Activated T-helper 17 cell treated with anti-CD3 and anti-CD28 coated beads, Interleukin-2, amount 50 U/mL, for 72 hours (primary cell): ENCODE measurements at places on chromosomes 16 and 17.

- ATAC-seq: no peak
These were observed 76.0 kb downstream of the CMIP start for GRCh38 chr16:81520560-81521135.

GRCh38 chr16:3671424-3671823 lies 16.9 kb downstream of the DNASE1 start:
- ATAC-seq: no peak

DNA sequence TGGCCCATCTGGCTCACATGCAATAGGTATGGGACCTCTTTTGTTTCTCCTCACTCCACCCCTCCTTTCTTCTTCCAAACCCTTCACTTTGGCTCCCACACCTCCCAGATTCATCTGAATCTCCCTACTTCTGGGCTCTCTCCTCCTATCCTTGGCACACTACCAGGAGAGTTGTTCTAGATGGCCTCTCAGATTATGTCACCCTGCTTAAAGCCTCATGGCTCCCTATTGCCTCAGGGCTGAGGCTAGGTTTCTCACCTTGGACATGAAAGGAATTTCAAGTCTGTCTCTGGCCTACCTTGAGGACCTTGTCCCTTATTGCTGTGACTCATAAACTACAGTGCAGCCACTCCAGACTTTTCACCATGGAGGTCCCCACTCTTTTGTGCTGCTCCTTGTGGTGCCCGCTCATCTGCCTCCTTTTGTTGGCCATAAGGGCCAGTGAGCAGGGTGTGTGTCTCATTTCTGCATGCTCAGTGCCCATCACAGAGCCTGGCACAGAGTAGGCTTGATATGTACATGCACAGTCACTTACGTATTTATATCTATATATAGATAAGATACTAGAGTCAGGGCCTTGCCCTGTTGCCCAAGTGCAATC lies 1.0 kb upstream of the MFAP4 start:
- ATAC-seq: no peak

DNA sequence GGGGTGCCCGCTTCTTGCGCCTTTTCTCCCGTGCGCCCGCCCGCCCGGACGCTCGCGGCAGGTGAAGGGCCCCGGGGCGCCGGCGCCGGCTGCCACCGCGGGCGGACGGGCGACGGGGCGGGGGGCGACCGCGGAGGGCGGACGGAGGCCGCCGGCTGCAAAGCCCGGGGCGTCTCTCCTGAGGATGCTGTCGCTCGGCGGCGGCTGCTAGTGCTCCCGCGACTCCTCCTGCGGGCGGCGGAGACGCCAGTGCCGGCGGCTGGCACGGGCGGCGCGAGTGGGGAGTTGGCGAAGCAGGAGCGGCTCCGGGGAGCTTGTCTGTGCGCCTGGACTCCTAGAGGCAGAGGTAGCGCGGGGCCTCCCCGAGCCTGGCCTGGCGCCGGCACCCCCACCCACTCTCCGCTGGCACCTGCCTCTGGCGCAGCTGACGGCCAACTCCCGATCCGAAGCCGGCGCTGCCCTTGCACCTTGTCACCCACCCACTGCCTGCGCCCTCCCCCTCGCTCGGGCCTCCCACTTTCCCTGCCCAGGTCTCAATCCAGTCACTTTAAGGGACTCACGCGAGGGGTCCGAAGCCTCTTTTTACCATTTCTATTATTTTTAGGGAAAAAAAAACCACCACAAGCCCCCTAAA lies at the start of gene FAM20A:
FAM20A (minus strand) TSS at position 437 of the 634 bp plus-strand sequence. CDS start 701 bp downstream, outside the sequence.
- no peak for ATAC-seq

GRCh38 chr16:87881324-87882200 lies 12.3 kb upstream of the SLC7A5 start:
- ATAC-seq: no peak

GRCh38 chr16:70663524-70664324 lies 17.4 kb downstream of the IL34 start:
- no peak for ATAC-seq

GRCh38 chr16:88339930-88340754 lies 42.6 kb upstream of the ZNF469 start:
- no peak for ATAC-seq

- ATAC-seq: no peak
These were observed 4.9 kb downstream of the TNRC6C start for GRCh38 chr17:77963441-77963840.

DNA sequence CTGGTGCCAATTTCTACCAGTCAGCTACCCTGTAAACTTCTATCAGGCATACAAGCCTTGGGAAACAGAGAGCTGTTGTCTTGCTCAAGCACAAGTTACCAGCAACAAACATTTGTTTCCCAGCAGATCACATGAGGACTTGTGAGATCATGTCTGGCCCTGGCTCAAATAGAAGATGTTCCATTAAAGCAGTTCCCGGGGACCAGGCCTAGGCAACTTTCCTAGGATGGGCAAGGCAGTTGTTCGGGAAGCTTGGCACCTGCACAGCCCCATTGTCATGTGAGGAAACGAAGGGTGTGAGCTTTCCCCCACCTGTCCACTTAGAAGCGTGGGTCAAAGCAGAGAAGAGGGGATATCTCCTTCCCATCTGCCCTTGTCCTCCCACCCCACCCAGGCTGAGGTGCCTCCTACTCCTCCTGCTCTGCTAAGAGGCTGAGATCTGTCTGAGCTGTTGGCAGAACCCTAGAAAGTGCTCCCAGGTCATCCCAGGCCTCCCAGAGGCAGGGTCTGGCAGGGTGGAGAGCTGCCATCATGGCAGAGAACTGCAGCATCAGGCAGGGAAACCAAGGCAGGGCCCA lies 11.2 kb upstream of the SLC47A2 start:
- no peak for ATAC-seq

DNA sequence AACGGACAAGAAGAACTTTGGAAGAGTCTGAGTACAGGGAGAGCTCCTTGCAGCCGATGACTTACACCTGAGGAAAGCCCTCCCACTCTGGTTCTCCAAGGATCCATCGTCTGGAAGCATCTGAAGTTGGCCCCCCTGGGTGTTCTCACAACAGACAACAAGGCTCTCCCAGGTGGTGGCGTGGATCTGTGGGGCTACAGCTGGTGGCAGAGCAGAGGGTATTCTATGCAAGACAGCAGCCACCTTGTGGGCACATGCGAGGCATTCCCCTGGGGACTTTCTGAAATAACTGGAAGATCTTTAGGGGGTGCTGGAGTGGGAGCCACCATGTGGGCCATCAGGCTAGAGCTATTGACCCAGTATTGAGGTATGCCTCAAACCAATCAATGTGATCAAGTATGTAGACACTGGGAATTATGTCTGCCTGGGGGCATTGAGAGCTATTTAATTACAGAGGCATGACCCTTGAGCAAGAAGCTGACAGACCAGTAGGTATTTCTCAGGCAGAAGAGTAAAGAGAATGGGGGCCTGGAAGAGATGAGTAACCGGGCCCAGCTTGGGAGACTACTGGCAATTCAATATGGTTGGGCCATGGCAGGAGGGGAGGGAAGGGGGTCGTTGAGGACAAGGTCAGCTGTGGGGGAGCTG lies 6.9 kb upstream of the KRT19 start:
- no peak for ATAC-seq

GRCh38 chr17:38603786-38604478 lies 1.8 kb downstream of the SRCIN1 start:
- no peak for ATAC-seq

DNA sequence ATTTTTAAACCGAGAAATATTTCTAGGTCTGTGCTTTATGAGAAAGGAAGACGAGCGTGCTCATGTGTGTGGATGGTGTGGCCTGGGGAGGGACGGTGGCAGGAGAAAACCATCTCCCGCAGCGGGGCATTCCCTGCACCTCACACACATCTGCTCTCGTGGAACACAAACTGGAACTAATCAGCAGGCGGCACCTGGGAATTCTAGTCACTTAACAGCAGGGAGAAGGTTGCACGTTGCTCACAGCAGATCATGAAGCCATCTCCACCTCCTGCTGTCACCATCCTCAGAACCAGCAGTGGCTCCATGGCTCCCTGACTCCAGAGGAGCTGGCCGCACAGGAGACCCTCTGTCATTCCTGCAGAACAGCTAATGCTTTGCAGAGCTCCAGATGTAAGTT lies 35.2 kb downstream of the ADCY9 start:
- no peak for ATAC-seq

GRCh38 chr17:45794840-45795239 lies 10.7 kb downstream of the CRHR1 start:
- ATAC-seq: no peak

- ATAC-seq: no peak
These were observed 83.3 kb downstream of the NOG start for GRCh38 chr17:56676810-56677209.

- ATAC-seq: no peak
These were observed 320.2 kb downstream of the MAP2K6 start for GRCh38 chr17:69734656-69735055.

DNA sequence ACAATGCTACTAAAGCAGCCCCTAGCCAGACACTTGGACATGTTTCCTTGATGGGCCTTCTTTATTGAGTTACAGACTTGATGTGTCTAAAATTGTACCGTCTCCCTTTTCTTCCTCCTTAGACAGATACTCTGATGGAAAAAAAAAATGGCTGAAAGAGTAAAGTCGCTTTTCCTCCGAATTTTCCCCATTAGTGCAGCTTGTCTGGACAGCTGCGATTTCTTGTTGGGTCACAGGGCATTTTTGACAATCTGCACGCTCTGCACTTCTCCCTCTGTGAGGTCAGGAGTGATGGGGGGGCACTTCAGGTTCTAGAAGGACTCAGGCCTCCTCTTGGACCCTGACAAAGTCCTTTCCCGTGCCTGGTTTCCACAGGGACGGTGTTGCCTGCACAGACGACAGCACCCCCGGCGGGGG lies 968 bp upstream of the PRKAR1A start:
- no peak for ATAC-seq

- no peak for ATAC-seq
These were observed 10.9 kb downstream of the ABCC1 start for GRCh38 chr16:15960124-15960971.

DNA sequence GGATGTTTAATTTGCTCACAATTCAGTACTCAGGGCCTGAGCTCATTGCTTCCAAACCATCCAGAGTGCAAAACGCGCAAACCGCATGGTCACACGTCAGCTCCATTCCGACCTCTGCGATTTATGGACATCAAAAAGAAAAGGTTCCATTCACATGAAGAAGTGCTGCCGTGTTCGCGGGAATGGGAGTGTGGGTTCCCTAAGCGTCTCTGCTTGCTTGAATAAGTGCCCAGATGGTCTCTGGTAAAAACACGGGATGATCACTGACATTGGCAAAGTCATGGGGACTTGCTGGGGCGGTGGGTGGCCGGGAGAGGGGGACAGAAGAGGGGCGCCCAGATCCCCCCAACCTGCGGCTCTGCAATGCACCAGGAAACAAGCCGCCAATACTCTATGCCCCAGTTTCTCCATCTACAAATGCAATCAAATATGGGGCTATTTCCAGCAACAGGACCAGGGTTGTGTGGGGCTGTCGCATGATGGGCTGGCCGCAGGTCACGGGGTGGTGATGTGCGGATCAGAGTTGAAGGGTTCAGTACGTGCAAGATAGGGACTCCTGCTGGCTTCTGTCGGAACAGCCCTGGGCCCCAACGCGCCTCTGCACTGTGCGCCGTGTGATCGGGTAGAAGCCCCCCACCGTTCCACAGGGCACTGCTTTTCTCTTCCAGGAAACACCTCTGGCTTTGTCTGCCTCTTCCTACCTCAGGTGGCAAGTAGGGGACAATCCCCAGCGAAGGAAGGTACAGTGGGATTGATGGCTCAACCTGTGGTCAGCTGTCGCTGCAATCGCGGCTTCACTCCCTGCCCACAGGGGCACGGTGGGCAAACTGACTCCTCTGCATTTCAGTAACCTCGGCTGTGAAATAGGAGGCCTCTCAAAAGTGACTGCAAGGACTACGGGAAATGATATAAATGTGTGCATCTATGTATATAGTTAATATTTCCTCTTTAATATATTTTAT lies 11.2 kb downstream of the FOXF1 start:
- no peak for ATAC-seq

DNA sequence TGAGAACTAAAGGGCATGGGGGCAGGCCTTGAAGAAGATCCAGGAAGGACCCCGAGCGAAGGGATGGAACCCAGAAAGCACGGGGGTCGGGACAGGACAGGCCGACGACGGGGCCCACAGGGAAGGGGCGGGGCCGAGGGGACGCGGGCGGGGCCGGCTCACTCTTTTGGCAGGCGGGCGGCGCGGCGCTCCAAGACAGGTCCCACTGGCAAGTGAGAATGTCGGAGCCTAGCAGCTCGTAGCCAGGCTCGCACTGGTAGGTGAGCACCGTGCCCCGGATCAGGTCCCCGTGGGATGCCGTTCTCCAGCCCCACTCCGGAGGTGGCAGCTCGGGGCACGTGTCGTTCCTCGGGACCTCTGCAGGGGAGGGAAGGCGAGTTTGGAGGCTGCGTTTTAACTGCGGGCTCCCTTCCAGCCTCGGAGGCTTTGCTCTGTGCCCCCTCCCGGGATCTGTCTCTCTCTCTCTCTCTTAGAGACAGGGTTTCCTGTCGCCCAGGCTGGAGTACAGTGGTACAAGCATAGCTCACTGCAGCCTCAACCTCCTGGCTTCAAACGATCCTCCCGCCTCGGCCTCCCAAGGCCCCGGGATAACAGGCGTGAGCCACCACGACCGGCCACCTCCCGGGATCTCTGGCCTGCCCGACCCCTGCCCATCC lies 13.7 kb upstream of the CDIPT start:
- peak; percentile 46 for ATAC-seq

- no peak for ATAC-seq
These were observed 189.7 kb downstream of the IRX5 start for GRCh38 chr16:55120408-55120807.

DNA sequence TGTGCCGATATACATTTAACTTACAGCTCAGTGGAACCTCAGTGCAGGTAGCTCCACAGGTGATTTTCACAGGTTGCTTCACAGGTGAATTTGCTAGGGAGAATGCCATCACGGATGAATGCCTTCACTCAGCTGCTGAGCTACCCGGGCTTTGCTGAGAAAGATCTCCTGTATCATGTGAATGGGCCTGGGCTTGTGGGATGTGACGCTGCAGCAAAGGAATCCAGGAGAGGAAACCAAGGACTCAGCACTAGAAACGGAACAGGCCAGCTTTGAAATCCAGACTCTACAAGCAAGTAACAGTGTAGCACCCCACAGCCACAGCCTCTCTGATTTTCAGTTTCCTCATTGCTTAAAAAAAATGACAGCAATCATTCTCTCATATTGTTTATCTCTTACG lies 271.4 kb upstream of the MAF start:
- ATAC-seq: no peak

DNA sequence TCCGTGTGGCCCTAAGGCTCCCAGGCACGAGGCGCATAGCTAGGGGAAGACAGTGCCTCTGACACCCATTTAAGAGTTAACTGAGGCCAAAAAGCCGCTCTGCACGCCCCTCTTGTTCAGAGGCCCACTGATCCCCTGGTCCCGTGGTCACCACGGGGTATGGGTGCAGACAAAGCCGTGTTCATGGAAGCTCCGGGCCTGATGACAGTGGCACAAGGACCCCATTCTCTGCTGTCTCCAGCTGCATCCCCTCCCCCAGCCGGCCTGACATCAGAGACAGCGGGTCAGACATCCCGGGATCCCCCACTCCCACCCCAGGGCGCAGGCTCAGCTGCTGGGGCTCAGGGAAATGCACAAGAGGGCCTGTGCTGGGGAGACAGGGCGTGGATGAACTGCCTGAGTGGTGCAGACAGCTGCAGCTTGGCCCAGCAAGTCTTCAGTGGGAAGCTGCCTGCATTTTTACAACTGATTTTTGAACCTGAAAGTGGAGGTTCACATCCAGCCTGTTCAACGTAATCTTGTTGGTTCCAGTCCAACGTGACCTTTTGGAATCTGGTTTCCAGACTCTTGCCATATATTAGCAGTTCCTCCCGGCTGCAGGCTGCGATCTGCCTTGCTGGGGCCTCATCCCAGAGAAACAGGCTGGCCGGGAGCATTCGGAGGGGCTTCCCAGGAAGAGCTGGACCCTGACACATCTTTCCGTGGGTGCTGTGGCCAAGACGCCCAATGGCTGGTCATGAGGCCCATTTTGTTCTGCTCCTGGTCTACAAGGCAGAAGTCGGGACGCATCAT lies 9.7 kb upstream of the BAHCC1 start:
- ATAC-seq: no peak
